Stimulated activated CD4-positive, alpha-beta T cell treated with anti-CD3 and anti-CD28 coated beads, Interleukin-1b, Interleukin-23, amount 100 ng/mL, for 1 hour (primary cell): ENCODE measurements at places on chromosomes 5 and 9.

- DNase-seq, result no peak
These were observed 541.4 kb downstream of the KCTD16 start for GRCh38 chr5:144712090-144712489.

GRCh38 chr5:51684794-51685355 lies 301.6 kb downstream of the ISL1 start:
- DNase-seq, result no peak

- peak; percentile 54 for DNase-seq
These were observed 100.7 kb downstream of the SUSD1 start for GRCh38 chr9:112074250-112075008.

DNA sequence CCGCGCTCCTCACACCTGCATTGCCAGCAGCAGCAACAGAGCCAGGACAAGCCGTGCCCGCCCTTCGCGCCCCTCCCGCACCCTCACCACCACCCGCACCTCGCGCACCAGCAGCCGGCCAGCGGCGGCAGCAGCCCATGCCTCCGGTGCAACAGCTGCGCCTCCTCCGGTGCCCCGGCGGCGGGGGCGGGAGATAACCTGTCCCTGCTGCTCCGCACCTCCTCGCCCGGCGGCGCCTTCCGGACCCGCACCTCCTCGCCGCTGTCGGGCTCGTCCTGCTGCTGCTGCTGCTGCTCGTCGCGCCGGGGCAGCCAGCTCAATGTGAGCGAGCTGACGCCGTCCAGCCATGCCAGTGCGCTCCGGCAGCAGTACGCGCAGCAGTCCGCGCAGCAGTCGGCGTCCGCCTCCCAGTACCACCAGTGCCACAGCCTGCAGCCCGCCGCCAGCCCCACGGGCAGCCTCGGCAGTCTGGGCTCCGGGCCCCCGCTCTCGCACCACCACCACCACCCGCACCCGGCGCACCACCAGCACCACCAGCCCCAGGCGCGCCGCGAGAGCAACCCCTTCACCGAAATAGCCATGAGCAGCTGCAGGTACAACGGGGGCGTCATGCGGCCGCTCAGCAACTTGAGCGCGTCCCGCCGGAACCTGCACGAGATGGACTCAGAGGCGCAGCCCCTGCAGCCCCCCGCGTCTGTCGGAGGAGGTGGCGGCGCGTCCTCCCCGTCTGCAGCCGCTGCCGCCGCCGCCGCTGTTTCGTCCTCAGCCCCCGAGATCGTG lies 517 bp downstream of the KCNN2 start:
- no peak for DNase-seq

DNA sequence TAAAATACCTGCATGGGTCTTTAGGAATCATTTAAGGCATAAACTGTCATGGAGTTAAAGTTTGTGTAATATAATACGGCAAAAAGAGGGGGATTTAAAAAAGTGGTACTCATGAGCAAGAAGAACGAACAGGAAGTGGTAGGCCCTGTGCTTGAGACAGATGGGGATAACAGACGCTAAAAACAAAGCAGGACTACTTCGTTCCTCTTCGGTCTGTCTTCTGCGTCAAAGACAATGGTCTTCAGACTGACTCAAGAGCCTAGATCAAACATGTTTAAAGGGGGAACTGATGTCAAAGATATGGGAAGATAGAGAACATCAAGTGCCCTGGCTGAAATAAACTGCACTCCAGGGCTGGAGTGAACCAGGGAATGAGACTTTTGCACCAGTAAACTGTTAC lies 59.8 kb upstream of the RFX3 start:
- no peak for DNase-seq

DNA sequence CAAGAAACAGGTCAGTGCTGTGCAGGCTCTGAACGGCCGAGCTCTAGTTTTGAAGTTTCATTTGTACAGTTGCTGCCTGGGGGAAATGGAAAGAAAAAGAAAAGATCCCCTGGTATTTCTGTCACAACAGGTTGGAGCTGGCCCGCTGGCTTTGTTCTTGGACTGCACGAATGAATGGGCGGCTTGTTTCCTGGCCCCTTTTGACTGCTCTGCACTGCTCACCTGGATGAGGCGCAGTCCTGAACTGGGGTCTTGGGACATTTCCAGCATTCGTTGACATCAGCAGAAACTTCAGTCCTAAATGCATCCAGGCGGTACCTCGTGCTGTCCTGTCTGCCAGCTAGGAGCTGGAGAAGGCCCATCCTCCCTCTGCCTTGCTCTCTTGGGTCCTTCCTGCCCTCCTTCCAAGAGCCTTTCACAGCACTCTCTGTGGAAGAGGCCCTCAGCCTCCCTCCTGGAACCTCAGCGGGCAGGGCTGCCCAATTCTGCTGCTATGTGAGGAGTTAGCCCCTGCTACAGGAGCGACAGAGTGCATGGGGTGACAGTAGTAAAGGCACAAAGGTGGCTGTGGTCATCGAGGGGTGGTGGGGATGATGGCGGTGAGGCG lies 189.2 kb downstream of the FSTL4 start:
- no peak for DNase-seq

DNA sequence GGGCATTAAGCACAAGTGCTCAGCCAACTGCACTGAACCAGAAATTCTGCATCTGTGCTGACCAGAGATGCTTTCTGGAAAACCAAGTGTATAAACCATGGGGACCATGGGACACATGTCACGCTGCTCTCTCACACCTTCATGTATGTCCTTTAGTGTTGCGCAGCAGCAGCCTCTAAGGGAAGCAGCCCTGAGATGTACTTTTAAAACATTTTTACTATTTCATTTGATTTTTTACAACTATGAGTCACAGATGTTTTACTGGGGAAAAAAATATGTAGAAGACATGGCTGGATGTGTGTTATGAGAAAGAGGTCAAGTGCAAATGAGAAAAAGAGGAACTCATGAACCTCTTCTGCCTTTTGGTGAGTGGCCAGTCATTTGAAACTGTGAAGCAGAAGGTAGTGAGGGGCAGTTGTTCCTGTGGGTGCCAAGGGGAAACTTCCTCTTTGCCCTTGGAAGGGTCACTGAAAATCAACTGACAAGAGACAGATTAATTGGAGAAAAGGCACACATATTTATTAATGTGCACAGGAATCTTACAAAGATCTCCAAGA lies 31.4 kb upstream of the SYK start:
- no peak for DNase-seq

DNA sequence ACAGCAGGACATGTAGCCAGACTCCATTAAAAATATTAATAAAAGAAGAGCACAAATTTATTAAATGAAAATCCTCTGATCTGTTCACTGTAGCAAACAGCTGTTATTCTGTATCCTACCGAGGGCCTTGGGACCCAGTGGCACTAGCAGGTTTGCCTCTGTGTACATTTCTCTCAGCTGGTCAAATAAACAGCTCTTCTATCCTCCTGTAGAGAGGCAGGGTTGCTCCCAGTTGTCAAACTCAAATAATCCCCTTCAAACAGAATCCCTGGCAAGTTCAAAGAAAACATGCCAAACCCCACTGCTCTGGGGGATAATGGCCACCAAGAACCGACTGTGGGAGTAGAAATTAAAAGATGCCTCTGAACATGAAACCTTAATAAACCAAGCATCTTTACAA lies 1262.0 kb upstream of the DMAC1 start:
- no peak for DNase-seq

DNA sequence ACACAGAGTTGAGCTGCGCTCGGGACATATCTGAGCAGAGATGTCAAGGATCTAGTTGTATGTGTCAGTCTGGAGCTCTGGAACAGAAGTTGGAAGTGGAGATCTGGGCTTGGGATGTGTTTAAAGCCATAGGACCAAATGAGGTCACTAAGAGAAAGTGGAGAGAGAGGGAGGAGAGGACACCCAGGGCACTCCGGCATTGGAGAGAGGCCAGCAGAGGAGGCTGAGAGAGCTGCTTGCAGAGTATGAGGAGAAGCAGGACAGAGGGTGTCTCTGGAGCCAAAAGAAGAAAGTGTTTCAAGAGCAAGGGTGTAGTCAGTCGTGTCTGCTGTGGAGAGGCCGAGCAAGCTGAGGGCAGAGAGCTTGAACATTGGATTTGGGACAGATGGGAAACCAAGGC lies 34.7 kb downstream of the ARHGEF37 start:
- no peak for DNase-seq

DNA sequence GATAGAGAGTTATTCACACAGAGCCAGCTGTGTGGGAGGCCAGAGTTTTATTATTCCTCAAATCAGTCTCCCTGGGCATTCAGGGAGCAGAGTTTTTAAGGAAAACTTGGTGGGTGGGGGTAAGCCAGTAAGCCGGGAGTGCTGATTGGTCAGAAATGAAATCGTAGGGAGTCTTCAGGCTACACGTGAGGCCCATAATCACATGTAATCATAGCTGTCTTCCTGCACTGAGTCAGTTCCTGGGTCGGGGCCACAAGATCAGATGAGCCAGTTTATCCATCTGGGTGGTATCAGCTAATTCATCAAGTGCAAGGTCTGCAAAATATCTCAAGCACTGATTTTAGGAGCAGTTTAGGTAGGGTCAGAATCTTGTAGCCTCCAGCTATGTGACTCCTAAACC lies 10.8 kb upstream of the TTC39B start:
- no peak for DNase-seq

GRCh38 chr5:40490464-40491111 lies 189.1 kb upstream of the PTGER4 start:
- DNase-seq, result no peak
